ENCODE measurements at places on chromosomes 3 and 15.

GRCh38 chr3:71563827-71564226 lies 19.7 kb downstream of the FOXP1 start:
- no peak for DNase-seq

- DNase-seq, result peak; percentile 54
Measured at GRCh38 chr3:69410301-69410700, 24.4 kb upstream of the FRMD4B start.

DNA sequence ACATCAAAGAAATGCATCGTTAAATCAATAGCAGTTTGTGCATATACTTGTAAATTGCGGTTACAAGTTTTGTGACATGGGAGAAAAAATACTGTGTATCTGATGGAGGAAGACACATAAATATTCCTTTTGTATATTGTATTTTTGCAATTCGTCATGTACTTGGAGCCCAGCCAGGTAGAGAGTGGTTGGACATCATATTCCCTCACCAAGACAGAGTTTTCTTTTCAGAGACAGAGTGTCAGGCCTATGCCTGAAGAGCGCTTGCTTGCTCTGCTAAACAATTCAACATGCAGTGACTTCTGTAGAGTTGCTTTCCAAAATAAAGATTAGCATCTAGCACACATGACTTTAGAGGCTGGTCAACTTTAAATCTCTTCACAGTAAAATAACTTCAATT lies 24.8 kb upstream of the MEIS2 start:
- DNase-seq, result peak; percentile 0

- no peak for DNase-seq
Measured at GRCh38 chr15:50149090-50149489, 30.1 kb upstream of the ATP8B4 start.

- no peak for DNase-seq
Measured at GRCh38 chr3:132966374-132966773, 71.8 kb upstream of the TMEM108 start.

DNA sequence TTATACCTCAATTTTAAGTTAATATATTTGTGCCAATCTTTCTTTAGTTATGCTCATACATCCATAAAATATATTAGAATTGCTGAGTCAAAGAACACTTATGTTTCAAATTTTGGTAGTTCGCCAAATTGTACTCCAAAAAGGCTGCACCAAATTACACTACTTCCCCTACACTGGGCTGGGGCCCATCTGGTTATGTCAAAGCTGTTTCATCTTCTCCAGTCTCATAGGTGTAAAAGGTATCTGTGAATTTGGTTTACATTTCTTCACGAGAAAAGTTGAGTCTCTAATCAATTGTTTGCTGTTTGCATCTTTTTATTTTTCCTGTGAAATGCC lies 706 bp downstream of the FSIP1 start:
- DNase-seq, result peak; percentile 5

GRCh38 chr15:35123743-35124142 lies 38.6 kb upstream of the NANOGP8 start:
- no peak for DNase-seq

DNA sequence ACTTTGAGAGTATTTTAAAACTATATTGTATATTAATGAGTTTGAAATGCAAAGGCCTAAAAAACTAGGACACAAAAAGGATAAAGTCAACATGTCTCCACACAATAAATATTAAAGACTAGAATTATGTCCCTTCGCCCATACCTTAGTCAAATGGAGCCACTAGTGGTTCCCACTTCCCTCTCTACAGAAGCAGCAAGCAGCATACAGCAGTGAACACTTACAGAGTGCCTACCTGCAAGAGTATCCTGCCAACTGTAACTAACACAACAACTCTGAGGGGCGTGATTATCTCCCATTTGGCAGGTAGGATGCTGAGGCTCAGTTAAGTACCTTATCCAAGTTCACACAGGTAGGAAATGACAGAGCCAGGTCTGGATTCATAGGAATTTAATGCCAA lies 17.2 kb downstream of the DYNC1LI1 start:
- DNase-seq, result no peak

DNA sequence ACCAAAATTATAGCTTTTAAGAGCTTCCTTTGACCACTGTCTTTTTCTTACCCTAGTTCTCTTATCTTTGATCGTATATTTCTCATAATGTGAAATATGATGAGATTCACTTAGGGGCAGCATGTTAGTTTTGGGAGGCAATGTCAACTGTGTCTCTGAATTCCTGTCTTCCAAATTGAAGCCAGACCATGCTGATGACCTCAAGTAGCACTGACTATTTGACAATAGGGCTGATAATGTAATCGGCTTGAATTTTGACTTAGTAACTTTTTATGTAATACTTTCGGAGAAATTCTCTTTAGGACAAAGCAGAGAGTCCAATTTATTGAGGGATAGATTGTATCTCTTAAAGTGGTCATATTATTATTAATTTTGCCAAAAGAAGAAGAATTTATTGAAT lies 295.4 kb upstream of the TPRG1 start:
- DNase-seq, result no peak

GRCh38 chr15:84734794-84735479 lies 13.5 kb upstream of the ZNF592 start:
- no peak for DNase-seq

DNA sequence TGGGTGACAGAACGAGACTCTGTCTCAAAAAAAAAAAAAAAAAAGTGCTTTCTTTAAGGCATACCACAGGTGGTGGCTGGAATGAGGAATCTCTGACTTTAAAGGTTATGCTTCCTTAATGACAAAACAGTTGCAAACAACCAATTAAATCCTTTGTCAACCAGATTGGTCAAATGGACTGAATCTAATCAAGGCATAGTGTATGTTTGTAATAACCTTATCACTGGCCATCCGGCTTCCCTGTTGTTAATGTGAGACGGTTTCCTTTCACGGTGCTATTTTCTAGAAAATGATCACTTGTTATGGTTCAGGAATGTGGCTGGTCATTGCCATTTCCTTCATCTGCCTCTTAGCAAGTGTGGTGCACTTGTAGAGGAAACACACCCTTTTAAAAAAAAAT lies 75.9 kb downstream of the FLNB start:
- DNase-seq, result no peak
